GM04504 (cell line): ENCODE measurements at places on chromosomes 6 and 20.

GRCh38 chr6:2116496-2116895 lies 128.9 kb downstream of the GMDS start:
- no peak for DNase-seq

DNA sequence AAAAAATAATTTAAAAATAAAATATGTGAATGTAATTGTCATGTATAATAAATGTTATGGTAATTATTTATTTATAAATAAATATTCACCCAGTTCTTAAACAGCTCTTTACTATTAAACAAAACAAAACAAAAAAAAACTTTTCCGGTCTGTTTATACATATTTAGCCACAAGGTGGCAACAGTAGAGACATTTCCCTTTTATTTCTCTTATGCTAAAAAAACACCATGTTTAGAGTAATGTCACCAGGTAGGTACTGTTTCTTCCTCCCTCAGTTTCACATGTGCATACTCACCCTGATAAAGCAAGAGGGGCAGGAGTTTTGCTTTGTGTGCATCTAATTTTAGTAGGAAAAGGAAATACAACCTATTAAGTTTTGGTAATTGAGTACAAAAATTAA lies 610.4 kb upstream of the IMPG1 start:
- DNase-seq, result no peak

- DNase-seq, result no peak
Measured at GRCh38 chr6:2795956-2796355, 30.8 kb downstream of the WRNIP1 start.

- no peak for DNase-seq
Measured at GRCh38 chr6:20178327-20178726, 33.9 kb downstream of the MBOAT1 start.

DNA sequence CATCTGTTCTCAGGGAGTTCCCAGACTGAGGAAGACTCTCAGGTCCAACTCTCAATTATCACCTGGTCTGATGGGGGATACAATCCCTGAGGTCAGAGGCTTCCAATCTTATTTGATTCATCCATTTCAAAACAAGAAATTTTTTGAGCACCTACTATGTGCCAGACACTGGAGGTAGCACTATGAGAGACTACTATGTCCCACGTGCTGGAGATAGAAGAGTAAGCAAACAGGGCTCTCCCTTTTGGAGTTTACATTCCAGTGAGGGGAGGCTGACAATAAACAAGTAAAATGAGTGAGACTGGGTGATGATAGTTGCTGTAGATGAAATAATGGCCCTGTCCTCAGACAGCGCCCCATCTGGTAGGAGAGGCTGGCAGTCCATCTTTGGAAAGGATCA lies 16.5 kb downstream of the TMEM151B start:
- DNase-seq, result no peak

DNA sequence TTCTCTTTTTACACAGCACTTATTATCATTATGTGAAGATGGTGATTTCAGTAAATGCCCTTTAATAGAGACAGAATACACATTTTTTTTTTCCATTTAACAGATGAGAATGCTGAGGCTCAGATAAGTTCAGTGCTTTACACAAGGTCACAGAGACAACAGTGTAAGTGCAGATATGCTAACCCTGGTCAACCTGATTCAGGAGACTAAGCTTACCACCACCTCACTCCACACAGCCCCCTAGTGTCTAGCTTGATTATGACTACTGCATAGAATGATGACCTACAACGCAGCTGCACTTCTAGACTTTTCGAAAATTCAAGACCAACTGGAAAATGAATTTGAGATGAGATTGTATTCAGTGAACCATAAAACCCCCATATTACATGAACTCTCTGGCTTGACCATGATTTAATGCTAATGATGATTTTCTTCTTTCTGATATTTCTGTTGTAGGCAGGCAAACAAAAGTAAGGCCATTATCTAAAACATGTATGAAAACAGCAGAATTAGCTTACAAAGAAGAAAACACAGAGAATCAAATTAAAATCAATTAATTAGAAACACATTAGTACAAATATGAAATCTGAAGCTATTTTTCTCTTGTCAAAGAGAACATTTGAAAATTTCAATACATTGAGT lies 212.1 kb upstream of the PHACTR1 start:
- no peak for DNase-seq
